ENCODE measurements at places on chromosomes 11 and 22. TPM values are rescaled to one million over a fixed set of nuclear protein-coding genes. Genes with fewer than 3 reads are reported as not detected.

DNA sequence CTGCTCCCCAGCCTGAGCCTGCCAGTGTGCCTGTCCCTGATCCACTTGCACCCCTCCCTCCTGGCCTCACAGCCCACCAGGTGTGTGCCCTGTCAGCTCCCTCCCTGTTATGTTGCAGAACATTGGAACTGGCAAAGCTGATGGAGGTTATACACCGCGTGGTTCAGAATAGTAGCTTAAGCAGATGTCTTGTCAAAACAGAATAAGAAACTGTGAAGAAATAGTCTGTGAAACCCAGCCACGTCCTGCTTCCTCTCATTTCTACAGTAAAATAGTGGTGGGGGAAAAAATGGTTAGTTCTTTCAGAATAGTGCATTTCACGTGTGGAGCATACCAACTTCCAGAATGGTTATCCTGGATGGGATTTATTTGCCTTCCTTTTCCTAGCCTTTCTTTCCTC, 161.2 kb upstream of the NAV2 start:
- H3K4me1 ChIP-seq, result no peaks in the 10 kb centered on the region
- H3K27me3 ChIP-seq, result peaks cover 3% of the 10 kb centered on the region
- H3K27ac ChIP-seq, result no peak overlapping the region
- no peak overlapping the region for H3K4me3 ChIP-seq

DNA sequence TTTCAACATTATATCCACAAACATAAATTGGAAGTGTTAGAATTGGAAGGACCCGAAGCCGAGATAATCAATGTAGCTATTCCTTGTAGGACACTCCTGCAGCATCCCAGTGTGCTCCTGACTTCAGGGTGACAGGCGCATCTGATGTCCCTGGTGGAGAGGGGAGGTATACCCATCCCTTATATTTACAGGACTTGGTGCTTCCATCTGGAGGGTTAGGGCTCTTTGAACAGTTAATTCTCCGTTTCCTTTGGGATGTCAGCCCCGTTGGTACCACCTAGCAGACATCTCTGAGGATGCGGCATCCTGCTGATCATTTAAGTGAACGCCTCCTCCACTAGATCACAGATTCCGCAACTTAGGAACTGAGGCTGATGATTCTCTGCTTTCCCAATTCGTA, 451.3 kb downstream of the OPCML start:
- H3K4me3 ChIP-seq, result no peak overlapping the region
- H3K36me3 ChIP-seq, result no peaks in the 10 kb centered on the region
- H3K27ac ChIP-seq, result no peak overlapping the region

GRCh38 chr22:20965104-20965887, 1.8 kb upstream of the AIFM3 start:
- H3K27me3 ChIP-seq, result peaks cover 22% of the 10 kb centered on the region
- peaks cover 11% of the 10 kb centered on the region for H3K4me1 ChIP-seq
- H3K4me3 ChIP-seq, result no peak overlapping the region
- DNase-seq, result no peak

- H3K4me1 ChIP-seq, result no peaks in the 10 kb centered on the region
- H3K4me3 ChIP-seq, result no peak overlapping the region
- H3K27ac ChIP-seq, result no peak overlapping the region
- no peak for DNase-seq
These were observed 75.2 kb upstream of the GNAZ start for GRCh38 chr22:22995166-22995565.

- H3K4me3 ChIP-seq, result no peak overlapping the region
- no peaks in the 10 kb centered on the region for H3K4me1 ChIP-seq
- DNase-seq, result no peak
- H3K27me3 ChIP-seq, result peaks cover 56% of the 10 kb centered on the region
- no peaks in the 10 kb centered on the region for H3K36me3 ChIP-seq
- H3K27ac ChIP-seq, result no peak overlapping the region
These were observed 871 bp upstream of the SEZ6L start for GRCh38 chr22:26168330-26168851.

Gene DEUP1
- total RNA-seq, result not detected

Gene MAJIN
- total RNA-seq, result not detected

Gene CD6
- total RNA-seq, result 411 TPM

Gene TMEM135
- total RNA-seq, result 28.8 TPM
